ENCODE measurements at places on chromosomes 6 and 20.

DNA sequence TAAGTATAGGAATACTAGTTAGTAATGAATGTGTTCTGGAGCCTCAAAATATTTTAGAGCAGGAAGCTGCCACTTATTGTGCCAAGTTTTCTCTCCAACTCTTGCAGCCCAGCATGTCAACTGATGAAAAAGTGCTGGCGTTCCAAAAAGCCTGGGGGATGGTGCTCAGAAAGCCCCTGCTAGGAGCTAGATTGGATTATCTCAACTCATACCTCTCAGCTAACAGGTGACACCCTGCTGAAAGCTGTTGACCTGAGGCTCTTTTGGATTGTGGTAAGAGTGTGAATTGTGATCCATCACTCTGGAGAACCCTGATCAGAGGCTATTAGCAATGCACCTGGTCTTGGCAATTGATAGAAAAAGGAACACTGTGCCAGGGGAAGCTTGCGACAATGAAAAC, 580.4 kb downstream of the EYS start:
- no peak for DNase-seq

GRCh38 chr6:105591053-105591452, 188.2 kb upstream of the PREP start:
- no peak for DNase-seq

DNA sequence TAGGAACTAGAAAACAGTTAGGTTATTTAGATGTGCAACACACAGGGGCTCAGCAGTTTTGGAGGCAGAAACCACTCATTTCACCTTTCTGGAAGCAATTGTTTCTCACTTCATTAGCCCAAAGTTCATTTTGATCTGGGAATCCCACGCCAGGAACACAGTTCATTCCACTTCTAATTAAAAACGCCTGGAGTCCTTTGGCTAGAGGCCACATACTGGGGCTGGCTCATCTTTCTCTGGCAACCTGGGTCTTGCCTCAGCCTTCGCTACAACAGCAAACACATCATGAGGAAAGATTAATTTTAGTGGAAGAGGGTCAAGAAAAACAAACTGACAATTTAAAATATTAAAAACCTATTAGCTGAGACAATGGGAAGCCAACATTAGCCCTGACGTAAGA, 69.7 kb downstream of the RFPL4B start:
- DNase-seq, result no peak

DNA sequence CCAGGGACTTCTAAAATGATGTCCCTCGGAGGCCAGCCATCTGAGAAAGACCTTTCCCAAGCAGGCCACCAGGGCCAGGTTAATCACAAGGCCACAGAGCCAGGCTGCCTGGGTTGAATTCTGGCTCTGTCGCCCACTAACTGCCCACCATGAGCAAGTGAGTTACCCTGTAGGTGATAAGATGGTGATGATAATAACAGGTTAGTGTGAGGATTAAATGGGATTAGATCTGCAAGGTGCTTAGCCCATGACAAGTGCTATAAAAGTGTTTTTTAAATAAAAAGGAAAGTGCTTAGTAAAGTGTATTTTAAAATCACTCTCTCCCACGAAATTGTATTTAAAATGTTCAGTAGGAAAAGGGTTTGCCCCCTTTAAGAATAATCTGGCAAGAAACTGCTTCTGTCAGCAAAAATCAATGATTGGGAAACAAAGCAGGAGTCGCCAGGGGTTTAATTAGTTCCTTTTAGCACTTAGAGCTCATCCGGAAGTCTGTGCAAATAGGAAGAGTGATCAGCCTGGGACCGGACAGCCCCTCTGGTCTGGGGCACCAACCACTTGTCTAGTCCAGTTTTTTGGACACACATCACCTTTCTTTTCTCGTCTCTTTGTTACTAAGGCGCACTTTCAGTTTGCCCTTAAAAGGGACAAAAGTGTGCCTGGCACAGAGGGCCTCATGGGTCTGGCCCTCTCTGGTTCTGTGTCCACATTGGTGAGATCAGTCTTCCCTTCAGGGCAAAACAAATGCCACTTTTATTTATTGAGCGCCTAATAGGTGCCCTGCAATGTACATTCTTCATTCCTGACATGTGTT, 150.4 kb downstream of the GRM4 start:
- no peak for DNase-seq

- DNase-seq, result no peak
Measured at GRCh38 chr6:125140808-125141207, 12.8 kb upstream of the TPD52L1 start.

GRCh38 chr6:4258733-4259132, 123.4 kb upstream of the ECI2 start:
- DNase-seq, result no peak

GRCh38 chr20:22453244-22454080, 130.9 kb downstream of the FOXA2 start:
- no peak for DNase-seq

DNA sequence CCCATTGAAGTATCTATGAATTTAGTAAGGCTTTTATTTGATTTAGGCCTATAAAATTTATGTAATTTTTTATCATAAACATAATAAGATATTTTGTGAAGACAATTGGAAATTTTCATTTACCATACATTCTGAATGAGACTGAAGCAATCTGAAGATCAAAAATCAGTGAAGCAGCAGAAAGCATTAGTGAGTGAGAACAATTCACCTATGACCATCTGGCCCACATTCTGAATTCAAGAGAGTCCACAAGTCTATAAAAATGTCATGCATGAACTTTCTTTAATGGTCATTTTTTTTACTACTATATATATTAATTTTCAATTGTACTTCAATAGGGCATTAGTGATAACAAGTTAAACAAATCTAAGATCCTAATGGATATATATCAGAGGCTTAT, 1026.6 kb upstream of the MAP3K7 start:
- DNase-seq, result no peak

GRCh38 chr20:50376179-50376887, 133.8 kb upstream of the PTPN1 start:
- no peak for DNase-seq

GRCh38 chr6:75115481-75115880, 90.4 kb downstream of the COL12A1 start:
- DNase-seq, result peak; percentile 67

DNA sequence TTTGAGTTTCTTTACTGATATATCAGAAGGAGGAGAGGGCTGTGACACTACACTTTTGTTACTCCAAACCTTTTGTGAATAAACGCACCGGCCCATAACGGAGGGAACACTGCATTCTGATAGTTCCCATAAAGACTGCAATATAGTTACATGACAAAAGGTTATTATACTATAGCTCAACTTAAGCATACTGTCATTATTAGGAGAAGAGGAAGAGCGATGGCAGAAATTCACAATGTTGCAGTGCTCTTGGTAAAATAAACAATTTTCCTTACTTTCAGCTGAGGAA, 2.3 kb upstream of the PDE10A start:
- no peak for DNase-seq

DNA sequence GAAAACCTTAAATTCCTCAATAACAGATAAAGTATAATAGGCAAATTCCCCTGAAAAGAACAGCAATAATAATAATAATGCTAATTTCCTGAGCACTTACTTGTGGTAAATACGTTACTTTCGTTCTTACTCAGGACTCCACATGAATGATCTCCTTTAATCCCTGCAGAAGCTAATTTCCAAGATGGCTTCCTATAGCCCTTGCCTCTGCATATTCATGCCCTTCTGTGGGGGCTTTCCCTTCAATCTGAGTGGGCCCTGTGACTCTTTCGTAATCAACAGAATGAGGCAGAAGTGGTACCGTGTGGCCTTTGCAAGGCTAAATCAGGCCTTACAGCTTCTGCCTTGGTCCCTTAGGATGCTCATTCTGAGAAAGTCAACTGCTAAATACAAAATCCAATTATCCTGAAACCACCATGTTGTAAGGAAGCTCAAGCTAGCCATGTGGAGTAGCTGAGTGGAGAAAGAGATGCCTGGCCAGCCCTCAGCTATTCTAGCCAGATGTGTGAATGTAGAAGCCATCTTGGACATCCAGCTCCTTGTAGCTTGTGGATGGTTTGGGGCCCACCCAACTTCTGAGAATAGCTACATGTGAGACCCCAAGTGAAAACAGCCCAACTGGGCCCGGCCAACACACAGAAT, 50.5 kb downstream of the MCUR1 start:
- DNase-seq, result no peak

- no peak for DNase-seq
Measured at GRCh38 chr6:89027756-89028155, 52.8 kb upstream of the PNRC1 start.

GRCh38 chr20:45589725-45590124, 10.6 kb upstream of the WFDC8 start:
- DNase-seq, result no peak

- DNase-seq, result no peak
Measured at GRCh38 chr6:11732036-11732631, 46.5 kb downstream of the ADTRP start.

DNA sequence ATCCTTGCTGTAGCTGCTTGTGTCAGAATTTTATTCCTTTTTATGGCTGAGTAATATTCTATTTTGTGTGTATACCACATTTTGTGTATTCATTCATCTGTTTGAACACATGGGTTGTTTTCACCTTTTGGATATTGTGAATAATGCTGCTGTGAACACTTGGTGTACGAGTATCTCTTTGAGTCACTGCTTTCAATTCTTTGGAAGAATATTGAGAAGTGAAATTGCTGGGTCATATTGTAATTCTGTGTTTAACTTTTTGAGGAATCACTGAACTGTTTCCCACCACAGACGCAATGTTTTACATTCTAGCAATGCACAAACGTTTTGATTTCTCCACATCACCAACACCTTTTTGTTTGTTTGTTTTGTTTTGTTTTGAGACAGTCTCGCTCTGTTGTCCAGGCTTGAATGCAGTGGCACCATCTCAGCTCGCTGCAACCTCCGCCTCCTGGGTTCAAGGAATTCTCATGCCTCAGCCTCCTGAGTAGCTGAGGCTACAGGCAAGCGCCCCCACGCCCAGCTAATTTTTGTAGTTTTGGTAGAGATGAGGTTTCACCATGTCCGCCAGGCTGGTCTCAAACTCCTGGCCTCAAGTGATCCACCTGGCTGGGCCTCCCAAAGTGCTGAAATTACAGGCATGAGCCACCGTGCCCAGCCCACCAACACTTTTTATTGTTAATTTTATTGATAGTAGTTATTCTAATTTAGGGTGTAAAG, 21.7 kb downstream of the CPXM1 start:
- no peak for DNase-seq

DNA sequence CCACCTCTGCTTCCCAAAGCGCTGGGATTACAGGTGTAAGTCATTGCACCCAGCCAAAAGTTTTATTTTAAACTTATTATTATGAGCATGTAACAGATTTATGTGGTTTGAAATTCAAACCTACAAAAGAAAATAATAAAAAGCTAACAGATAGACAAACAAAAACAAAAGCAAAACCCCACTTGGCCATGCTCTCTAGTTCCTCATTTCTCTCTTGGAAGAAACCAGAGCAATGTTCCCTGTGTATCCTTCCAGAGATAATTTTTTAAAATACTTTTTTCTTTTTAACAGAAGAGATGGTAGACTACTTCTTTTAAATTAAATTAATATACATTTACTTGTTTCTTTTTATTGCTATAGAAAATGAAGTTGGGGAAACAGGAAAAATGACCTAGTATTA, 28.0 kb upstream of the SLC17A3 start:
- DNase-seq, result no peak

DNA sequence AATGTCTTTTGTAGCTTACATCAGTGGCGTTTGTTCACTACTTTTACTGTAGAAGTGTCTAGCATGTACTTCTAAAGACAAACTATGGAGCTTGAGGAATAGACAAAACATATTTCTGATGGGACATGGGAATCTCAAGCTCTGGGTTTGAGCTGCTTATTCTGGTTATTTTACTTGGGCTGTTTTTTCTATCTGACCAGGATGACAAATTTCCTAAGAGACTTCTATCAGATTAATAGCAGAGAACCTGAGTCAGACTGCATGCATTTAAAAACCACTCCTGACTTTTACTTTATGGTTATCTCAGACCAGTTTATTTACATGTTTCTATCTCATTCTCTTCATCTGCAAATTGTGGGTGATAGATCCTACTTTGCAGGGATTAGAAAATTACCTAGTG, 1282.3 kb upstream of the GJE1 start:
- no peak for DNase-seq

DNA sequence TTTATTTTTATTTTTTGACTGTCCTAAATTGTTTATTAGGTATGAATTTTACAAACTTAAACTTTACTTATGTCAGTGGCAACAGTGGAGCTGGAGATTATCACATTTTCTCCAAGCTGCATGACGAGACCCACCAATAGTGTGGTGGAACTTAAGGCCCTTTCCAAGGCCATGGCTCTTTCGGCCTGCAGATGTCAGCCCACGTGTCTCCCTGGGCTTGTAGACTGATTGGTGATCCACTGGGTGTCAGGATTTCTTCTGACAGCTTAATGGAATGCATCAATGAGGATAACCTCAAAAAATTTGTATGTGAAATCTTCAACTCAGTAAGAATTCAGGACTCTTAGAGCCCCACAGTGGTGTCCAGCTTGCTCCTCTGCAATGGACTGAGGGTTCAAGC, 32.3 kb upstream of the OVOL2 start:
- no peak for DNase-seq

GRCh38 chr20:1579488-1579887, 22.0 kb upstream of the SIRPD start:
- no peak for DNase-seq

DNA sequence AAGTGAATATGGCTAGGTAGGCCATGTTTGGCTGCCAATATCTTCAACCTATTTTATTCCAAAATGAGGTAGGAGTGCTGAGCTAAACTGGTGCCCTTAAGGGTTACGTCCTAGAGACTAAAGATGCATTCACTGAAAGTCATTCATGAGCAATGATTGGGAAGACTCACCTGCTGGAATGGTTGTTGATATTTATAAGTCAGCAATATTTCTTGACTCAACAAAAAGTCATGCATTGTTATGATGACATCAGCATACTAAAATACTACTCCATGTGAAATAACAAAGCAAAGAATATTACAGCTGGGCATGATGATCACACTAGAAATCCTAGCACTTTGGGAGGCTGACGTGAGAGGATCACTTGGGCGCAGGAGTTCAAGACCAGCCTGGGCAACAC, 17.6 kb upstream of the NUP153 start:
- DNase-seq, result no peak

- DNase-seq, result no peak
Measured at GRCh38 chr6:151093706-151094105, 146.1 kb upstream of the AKAP12 start.

DNA sequence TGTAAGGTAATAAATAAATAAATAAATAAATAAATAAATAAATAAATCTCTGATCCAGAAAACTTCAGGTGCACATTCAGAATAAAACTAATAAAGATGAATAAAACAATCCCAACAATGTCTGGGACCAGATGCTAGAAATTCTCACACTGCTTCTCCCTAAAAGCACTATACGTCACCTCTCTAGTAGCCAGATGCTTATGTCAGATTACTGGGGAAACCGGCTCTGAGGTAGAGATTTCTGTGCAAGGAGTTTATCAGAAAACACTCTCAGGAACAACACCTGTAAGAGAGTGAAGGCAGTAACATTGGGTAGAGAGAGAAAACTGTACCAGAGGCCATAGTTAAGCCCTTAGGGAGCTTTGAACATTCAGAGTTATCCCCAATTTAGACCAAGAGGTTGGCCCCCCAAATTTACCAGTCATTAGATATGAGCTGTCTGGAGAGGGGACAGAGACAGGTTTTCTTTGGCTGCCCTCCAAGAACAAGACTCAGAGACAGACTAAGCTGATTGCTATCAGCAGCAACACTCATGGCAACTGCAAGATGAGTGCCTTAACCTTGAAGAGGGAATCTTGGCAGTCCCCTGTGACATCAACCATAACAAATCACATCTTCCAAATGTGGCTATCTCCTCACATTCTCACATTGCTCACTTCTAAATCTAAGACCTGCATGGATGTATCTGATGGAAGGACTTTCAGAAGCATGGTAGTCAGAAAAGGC, 151.2 kb upstream of the BMP5 start:
- DNase-seq, result no peak

- no peak for DNase-seq
Measured at GRCh38 chr6:67345946-67346345, 1289.1 kb upstream of the ADGRB3 start.

Measured in non-pigmented ciliary epithelial cell (primary cell).